ENCODE measurements at places on chromosomes 7 and 10.

- no peak for DNase-seq
Measured at GRCh38 chr10:100522945-100523344, 3.3 kb upstream of the SEC31B start.

DNA sequence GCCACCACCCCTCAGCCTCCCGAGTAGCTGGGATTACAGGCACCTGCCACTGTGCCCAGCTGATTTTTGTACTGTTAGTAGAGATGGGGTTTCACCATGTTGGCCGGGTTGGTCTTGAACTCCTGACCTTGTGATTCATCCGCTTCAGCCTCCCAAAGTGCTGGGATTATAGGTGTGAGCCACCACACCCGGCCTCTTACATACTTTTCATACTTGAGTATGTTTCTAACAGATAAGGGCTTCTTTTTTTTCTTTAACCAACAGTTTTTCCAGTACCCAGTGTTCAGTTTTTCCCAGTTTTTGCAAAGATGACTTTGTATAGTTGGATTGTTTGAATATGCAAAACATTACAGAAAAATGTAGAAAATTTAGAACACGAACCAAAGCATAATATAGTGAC, 7.7 kb downstream of the EIF4H start:
- DNase-seq = no peak

DNA sequence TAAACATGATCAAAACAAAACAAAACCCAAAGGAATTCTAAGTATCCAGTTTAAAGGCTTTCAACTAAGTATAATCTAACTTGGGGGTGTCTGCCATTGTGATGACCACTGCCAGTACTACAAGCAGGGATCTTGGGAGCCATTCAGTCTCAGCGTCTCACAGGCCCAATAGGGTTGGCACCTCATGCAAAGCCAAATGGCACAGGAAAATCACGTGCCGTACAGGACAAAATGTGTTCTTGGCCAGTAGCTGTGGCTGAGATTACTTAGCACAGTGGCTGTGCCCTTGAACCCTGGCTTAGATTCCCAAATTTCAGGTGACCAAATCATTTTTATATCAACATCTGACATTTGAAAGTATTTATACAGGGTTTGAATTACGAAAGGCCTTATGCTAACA, 50.0 kb downstream of the DLD start:
- DNase-seq = no peak

DNA sequence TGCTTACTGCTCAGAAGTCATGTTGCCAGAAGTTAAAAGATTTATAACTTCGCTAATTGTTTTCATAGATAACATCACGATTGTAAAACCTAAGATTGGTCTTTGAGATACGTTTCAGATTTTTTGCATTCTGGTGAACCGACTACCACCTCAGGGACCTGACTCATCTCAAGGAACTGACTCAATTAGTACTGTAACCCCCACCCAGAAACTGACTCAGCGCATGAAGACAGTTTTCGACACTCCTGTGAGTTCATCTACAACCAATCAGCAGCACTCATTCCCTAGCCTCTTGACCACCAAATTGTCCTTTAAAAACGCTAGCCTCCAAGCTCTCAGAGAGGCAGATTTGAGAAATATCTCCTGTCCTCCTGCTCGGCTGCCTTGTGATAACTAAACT, 72.3 kb downstream of the ELMO1 start:
- DNase-seq = no peak

- no peak for DNase-seq
Measured at GRCh38 chr7:31023877-31024276, 28.2 kb upstream of the ADCYAP1R1 start.

DNA sequence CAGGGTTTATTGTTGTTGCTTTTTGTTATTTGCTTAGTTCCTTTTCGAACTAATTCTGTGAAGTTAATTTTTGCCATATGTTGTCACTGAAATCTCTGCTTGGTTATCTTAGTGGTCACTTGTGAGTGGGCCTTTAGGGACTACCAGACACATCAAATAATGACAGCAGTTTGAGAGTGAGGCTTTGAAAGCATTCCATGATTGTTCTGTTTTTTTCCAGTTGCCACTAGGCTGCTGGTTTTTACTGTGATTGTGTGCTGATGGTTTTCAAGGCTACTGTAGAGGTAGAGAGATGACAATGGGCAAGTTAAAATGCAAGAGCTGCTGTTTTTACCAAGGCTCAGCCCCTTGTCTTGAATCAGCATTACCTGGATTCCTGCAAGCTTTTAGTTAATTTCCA, 20.0 kb downstream of the SEPTIN7 start:
- no peak for DNase-seq

- DNase-seq = peak; percentile 11
Measured at GRCh38 chr7:80826520-80827238, 92.2 kb downstream of the SEMA3C start.

DNA sequence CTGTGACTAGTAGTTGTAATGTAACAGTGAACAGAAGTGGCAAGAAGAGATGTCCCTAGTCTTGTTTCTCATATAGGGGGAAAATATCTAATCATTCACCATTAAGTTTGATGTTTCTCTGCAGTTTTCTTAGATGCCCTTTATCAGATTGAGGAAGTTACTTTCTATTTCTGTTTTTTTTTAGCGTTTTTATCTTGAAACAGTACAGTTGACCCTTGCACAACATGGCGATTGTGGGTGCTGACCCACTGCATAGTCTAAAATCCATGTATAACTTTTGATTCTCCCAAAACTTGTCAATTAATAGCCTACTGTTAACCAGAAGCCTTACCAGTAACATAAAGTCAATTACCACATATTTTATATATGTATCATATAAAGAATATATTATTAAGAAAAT, 192.0 kb downstream of the ADK start:
- no peak for DNase-seq

DNA sequence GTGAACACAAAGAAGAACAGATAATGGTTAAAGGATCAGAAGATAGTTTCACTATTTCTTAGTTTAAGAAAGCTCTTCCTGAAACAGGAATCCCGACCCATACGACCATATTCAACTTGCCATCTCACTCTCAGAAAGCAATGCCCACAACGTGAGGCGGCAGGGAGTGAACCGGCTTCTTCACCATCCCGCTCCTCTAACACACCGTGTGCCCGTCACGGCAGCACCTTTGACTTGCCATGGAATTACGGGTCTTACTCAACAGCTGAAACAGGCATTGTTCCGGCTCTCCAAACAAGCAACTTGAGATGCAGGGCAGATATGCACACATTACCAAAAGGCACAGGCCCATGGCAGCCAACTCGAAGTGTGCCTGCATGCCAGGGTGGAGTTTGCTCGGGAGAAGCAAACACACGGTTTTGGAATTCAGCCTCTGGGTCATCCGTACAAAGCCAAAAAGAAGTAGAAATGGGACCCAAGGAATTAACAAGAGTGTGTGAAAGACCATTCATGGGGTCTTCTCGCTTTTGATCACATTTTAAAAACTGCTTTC, 293.6 kb downstream of the DNAJB6 start:
- DNase-seq = no peak

DNA sequence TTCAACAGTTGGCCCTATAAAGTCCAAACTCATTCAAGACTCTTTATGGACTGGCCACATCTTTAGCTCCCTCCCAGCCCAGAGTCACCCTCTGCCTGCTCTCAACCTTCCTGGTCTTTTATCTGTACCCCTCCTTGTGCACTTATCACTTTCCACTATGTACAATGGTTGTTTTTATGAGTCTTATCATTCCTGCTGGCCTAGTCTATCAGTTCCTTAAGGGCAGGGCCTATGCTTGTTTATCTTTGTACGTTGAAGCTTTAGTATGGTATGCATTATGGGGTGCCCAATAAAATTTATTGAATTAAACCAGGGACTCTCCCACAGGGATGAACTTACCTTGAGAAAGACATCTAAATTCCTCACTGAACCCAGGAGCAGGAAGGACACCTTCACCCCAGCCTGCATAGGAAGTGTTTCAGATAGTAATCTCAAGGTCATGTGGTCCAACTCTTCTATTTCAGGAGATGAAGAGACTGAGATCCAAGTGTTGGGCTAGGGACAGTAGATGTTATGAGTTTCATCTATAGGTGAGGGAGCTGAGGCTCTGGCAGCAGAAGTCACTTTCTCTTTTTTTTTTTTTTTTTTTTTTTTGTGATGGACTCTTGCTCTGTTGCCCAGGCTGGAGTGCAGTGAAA, 13.3 kb upstream of the PDCD4 start:
- no peak for DNase-seq

GRCh38 chr7:21104124-21104500, 317.4 kb upstream of the SP8 start:
- DNase-seq = no peak

- no peak for DNase-seq
Measured at GRCh38 chr7:28434510-28434909, 22.2 kb downstream of the CREB5 start.
